ENCODE measurements at places on chromosomes 1 and 21.
A peak's percentile ranks its signal among the peaks of the same experiment; 100 is the strongest.

- ATAC-seq, result no peak
Measured at GRCh38 chr21:41095983-41096382, 72.0 kb upstream of the BACE2 start.

DNA sequence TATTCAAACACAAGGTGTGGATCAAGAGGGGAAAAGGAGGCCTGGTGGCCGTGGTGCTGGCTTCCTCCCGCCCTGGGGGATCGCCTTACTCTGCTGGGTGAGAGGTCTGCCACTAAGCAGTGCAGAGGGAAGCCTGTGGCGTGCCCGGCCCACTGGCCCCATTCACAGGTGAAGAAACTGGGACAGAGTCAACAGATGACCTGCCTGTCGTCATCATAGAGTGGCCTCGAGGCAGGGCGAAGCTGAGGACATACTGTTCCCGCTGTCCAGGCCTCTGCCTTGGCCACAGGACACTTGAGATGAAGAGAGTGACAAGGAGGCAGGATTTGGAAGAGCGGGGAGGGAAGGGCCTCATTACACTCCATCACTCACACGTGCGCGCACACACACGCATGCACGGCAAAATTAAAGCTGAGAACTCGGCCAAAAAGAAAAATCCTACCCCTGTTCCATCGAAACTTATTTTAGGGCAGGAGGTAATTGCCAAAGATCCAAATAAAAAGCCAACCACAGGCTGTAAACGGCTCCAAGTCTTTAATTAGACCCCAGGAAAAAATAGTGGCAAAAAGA, 50.5 kb downstream of the CASZ1 start:
- ATAC-seq, result no peak

DNA sequence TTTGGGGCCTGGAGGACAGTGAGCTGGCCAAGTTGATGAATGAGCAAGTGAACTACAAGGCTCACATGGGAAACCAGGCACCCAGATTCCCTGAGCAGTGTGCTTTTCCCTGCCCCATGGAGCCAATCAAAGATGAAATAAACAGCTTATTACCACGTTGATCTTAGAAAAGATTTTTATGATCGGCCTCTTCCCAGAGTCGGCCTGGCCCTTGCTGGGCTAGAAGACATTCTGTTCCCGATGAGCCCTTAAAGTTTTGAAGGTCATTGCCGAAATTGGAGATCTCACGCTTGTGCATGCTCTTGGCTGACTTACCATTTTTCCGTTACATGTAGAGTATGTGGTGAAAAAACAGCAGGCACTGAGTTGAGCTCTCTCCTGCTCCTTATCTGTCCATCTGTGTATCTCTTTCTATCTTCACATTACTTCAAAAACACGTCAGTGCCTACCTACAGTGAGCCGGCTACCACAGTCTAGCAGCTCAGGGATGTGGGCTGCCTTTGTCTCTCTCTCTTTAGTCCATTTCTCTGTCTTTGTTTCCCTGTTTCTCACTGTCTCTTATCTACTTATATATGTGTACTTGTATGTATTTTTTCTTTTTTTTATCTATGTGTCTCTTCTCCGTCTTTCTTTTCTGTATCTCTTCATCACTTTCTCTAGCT, 248.8 kb upstream of the USP24 start:
- no peak for ATAC-seq

GRCh38 chr1:3464649-3465025, 10.2 kb downstream of the ARHGEF16 start:
- ATAC-seq, result no peak

- ATAC-seq, result no peak
Measured at GRCh38 chr1:228066891-228067654, 15.4 kb upstream of the ARF1 start.

- ATAC-seq, result no peak
Measured at GRCh38 chr1:100456880-100457279, 81.1 kb upstream of the GPR88 start.

GRCh38 chr1:184800876-184801275, 46.2 kb upstream of the EDEM3 start:
- no peak for ATAC-seq

GRCh38 chr1:158248118-158248517, 6.1 kb upstream of the CD1A start:
- ATAC-seq, result no peak

DNA sequence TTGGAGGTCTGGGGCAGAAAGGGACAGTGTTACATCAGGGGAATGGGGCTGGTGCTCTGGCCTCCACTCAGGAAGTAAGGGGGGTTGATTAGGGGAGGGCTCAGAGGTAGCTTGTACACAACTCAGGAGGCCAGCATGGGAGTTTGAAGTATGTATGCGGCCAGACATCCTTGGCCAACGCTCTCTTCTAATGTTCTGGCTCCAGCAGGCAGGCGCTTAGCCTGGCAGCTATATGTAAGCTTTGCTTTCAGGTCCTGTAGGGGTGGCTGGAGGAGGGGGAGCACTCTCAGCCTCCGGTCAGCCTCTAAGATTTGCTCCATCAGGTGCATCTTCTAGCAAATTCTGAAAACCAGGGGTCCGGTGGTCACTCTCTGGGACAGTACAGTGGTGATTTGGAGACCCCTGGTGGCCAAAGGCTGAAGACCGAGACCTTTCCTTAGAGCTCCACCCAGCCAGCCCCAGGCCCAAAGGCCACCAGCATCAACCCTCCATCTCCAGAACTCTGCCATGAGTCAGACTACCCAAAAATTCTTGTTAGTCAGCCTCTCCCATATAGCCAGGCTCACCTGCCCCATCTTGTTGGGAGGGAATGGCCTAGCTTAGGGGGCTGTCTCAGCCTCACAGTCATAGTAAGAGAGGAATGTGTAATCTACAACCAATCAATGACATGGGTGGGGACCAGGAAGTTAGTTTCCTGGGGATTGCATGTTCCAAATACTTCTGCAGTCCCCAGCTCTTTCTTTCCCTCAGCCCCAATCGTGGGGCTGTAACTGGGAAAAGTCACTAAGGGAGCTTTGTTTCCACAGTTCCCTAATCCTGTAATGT, 9.7 kb upstream of the COL8A2 start:
- ATAC-seq, result peak; percentile 91

DNA sequence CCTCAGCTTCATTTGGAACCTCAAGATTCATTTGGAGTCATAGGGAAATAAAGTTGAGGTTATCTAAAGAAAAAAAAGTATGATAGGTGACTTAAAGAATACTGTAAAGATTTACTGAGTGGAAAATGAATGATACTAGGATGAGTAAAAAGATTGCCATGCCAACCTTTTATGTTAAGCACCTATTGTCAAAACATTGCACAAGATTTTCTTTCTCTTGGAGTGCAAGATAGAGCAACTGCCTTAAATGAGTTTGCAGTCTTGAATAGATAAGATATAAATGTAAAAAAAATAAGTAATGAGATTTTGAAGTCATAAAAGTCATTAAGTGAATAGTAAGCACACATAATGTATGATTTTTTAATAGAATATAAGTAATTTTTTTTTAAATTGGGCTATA, 5.1 kb upstream of the ANGPTL1 start:
- no peak for ATAC-seq

DNA sequence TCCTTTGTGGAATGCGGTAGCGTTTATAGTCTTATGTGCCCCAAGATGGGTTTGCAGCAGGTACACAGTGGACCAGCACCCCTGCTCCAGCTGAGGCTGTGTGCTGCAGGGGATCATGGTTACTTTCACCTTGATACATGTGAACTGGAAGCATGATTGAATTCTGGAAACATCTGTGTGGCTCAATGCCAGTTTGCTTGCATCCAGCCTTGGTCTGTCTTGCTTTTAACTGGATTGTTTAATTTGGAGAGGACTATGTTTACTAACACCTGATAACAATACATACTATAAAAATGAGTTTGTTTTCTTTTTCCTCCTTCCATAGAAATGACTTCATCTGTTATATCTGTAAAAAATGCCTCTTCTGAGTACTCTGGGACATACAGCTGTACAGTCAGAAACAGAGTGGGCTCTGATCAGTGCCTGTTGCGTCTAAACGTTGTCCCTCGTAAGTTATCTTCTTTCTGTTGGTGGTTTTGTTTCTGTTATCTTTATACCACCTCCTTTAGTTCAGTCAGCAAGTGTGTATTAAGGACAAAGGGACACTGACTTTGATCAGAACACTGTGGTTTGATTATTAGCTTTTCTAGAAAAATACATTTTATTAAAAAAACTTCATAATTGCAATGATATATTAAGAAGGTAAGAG, 47.7 kb downstream of the CXADR start:
- no peak for ATAC-seq

DNA sequence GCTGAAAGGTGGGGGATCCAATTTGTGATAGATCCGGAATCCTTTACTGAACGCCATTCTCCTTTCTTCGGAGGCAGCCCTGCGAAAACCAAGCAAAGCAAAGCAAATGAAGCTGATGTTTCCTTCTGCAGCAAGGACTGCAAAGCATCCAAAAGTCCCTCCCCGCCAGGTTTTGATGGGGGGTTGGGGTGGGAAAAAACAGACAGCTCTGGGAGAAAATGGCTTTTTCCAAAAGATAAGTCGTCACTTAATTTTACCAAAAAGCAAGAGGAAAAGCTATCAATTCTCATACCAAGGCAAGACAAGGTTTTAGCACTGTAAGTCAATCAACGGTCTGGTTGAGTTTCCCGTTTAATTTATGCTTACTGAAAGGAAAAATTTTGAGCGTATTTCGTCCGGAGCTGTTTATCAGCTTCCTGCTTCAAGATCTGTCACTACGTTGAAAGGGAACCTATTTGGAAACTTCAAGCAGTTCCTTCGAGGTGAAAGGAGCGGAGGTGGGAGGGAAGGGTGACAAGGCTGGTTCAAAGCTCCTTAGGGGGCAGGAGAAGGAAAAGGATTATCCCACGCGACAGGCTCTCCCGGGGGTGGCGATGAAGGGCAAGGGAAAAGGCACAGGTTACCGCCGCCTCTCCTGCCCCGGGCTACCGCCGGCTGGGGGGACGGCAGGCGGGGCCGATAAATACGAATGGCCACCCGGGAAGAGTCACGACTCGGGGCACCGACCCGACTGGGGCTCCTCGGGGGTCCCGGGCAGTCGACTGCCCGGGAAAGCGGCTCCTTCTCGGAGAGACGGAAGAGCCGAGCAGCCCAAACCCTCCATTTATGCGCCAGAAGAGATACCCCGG, 750 bp downstream of the SYNJ1 start:
- peak; percentile 21 for ATAC-seq

DNA sequence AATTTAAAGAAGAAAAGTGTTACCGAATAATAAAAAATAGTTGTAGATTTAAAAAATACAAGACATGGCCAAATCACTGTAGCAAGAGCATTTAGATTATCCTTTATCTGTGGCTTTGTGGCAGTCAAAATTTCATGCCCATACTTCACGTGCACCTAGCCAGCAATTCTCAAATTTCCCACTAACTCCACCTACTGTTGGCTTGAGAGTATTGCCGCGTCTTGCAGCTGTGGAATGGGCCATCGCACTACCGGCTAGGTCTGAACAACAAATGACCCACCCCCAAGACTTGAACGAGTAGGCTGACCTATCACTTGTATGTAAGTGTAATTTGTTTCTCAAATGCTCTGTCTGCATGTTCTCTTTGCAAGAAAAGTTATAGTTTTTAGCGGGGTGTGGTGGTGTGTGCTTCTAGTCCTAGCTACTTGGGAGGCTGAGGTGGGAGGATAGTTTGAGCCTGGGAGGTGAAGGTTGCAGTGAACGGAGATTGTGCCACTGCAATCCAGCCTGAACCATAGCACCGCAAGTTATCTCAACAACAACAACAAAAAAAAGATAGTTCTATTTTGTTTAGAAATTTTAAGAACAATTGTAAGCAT, 4.1 kb downstream of the KRTAP13-4 start:
- peak; percentile 46 for ATAC-seq

DNA sequence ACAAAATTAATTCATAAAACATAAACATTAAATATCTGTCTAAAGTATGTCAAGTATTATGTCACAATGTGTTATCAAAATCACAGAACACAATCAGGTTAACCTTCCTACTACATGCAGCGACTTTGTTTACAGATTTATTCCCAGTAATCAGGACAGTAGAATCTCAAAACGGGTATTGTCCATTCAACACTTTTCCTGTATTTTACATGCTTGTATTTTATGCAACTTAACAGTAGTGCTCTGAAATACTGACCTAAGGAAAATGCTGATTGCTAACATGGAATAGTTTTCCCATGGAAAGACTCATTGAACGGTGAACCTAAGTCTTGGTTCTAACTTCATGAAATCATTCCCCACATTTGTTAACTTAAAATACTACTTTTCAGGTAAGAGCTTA, 2.3 kb downstream of the SERBP1 start:
- ATAC-seq, result no peak

- ATAC-seq, result no peak
Measured at GRCh38 chr1:227902641-227902990, 45.1 kb downstream of the WNT9A start.

DNA sequence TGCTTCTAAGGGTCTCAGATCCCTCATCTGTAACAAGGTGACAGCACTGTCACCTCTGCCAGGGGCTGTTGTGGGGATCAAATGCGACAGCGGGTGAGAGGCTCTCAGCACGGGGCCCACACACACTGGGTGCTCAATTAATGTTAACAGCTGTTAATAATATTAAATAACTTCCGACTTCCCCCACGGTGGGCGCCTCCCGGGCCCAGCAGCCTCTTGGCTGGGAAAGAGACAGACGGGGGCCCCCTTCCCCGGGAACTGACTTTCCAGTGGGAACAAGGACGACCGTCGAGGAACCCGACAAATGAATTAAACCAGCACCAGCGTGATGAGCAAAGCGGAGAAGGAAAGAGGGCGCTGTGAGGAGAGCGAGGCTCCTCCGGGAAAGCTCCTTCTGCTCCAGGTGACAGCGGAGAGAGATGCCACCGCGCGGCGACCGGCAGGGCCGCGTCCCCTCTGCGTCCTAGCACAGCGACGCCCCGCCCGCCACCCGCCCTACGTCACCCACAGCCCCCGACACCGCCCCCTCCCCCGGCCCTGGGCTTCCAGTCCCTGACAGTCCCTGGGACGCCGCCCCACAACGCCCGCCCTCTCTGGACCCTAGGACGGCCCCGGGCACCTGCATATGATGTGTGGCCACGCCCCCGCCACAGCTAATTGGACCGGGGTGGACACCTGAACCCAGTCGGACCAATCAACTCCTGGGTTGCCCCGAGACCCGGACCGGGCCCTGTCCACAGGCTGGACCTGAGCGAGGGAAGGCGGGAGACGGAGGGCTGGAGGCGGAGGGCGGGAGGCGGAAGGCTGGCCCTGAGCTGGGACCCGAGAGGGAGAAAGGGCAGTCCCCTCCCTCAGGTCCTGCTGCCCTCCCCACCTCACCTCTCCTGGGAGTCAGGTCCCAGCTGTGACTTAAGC, 38.2 kb downstream of the MATN1 start:
- ATAC-seq, result peak; percentile 55

GRCh38 chr21:45365608-45366241, 39.2 kb upstream of the COL18A1 start:
- no peak for ATAC-seq
